ENCODE measurements at places on chromosomes 16 and 17.

GRCh38 chr17:79799174-79799537 lies 2.3 kb upstream of the CBX8 start:
- DNase-seq: no peak

- DNase-seq: no peak
These were observed 1.4 kb downstream of the NT5M start for GRCh38 chr17:17304521-17304985.

GRCh38 chr17:28544402-28545140 lies 7.9 kb downstream of the UNC119 start:
- DNase-seq: no peak

- no peak for DNase-seq
These were observed 2.4 kb upstream of the CCL3L1 start for GRCh38 chr17:36198831-36199465.

- no peak for DNase-seq
These were observed 2.8 kb downstream of the IRX5 start for GRCh38 chr16:54933281-54934011.

- no peak for DNase-seq
These were observed 78.9 kb upstream of the PLCG2 start for GRCh38 chr16:81700071-81700779.

GRCh38 chr17:77774182-77774581 lies 184.3 kb upstream of the TNRC6C start:
- no peak for DNase-seq

GRCh38 chr17:36945959-36946725 lies 2.6 kb upstream of the AATF start:
- no peak for DNase-seq

GRCh38 chr16:19837331-19837980 lies 47.2 kb downstream of the GPRC5B start:
- DNase-seq: no peak

GRCh38 chr16:84084570-84085270 lies 32.0 kb downstream of the MBTPS1 start:
- DNase-seq: peak; percentile 70

- peak; percentile 68 for DNase-seq
These were observed 761 bp downstream of the PDF start for GRCh38 chr16:69329369-69330285.

GRCh38 chr17:57991537-57991936 lies 3.5 kb upstream of the VEZF1 start:
- DNase-seq: no peak

DNA sequence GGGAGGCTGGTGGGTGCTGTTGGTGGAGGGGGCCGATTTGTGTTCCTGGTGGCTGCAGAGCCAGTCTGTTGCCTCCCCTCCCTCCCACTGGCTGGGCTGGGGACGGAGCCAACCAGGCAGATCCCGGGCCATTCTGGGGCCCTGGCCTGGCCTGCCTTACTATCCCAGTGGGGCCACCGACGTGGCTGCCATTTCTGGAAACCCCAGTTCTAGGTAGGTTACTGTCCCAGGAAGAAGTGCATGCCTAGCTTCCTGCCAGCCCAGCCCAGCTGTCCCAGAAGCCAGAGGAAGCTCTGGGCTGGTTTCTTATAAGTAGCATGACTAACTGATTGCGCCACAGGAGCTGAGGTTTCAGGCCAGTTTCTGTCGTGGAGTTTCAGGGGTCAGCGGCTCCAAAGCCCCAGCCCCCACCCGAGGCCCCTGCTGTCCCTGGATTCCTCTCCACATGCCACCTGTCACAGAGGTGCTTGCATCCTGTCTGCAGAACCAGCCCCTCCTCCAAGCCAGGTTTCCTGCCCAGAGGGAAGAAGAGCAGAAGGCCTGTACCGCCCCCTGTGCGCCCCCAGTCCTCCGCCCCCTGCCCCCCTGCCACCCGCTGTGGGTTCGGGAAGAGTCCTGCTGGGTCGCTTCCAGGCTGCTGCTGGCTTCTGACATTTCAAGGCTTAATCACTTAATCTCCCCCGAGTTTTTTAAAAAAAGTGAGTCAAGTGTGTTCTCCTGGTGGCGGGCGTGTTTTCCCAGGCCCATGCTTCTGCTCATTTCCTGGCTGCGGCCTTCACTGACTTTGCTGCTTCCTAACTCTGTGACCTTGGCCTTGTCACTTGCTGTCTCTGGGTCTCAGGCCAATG lies 13.2 kb downstream of the IL4R start:
- peak; percentile 96 for DNase-seq

DNA sequence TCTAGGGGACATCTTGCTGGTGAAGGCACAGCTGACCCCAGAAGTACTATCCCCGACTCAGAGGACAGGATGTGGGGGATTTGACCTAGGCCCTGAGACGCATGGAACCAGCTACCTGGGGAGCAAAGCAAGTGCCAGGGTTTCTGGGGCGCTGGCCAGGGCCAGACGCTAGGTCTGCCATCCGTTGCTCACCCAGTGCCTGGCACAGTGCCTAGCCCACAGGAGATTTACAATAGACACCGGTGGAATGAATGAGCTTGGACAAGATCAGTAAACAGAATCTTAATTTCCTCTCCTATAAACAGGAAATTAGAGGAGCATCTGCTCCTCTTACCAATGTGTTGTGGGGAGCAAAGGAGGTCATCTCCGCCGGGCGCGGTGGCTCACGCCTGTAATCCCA lies 5.0 kb downstream of the RPRML start:
- DNase-seq: no peak

DNA sequence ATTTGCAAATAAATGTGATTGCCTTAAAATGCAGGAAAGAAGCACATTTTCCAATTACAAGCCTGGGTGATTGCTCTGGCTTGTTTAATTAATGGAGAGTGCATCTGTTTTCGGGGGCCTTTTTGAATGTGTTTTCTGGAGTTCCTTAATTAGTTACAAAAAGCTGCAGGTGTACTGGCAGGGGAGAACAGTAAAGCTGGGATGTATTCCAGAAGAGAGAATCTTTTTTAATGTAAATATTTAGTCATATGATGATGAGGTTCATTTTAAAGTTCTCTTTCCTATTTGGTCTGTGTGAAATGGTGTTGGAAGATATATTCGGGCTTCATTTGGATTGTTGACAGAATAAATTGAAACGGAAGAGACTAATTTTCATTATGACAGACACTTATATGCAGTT lies 70.9 kb upstream of the N4BP1 start:
- no peak for DNase-seq

Measured in sigmoid colon (tissue), 7 donors.